Activated CD8-positive, alpha-beta memory T cell treated with anti-CD3 and anti-CD28 coated beads for 4 hours (primary cell): ENCODE measurements at places on chromosomes 16 and 17.
A peak's percentile ranks its signal among the peaks of the same experiment; 100 is the strongest.

DNA sequence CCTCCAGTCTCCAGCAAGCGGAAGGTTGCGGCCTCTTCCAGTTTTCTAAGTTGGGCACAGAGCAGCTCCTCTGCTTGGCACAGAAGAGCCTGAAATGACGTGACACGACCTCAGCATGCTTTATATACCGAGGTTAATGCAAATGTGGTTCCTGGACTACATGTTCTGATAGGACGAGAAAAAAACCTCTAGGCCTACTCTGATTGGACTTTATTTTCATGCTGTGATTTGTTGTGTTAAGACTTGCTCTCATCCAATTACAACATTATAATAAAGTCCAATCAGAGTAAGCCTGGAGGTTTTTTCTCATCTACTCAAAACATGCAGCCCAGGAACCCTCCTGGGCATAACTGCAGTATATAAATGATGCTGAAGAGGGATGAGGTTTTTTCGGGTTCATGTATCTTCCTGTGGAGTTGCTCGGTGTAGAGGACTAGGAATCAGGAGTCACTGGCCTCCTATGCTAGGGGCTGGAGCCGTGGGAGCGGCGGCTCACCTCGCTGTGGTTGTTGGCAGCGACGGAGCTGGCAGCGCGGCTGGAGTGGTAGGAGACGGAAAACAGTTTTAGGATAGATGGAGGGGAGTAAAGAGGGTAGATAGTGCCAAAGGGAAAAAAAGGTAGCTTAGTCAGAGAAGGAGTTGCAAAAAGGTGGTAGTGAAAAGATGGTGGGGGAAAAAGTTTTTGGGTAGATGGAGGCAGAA lies 878.0 kb downstream of the KCNJ18 start:
- no peak for DNase-seq

GRCh38 chr17:43599046-43599395 lies 52.9 kb upstream of the ETV4 start:
- DNase-seq: no peak

- no peak for DNase-seq
Observed at GRCh38 chr17:81831563-81831956, 1.5 kb downstream of the MCRIP1 start.

- no peak for DNase-seq
Observed at GRCh38 chr17:43669971-43670644, 8.4 kb upstream of the MEOX1 start.

DNA sequence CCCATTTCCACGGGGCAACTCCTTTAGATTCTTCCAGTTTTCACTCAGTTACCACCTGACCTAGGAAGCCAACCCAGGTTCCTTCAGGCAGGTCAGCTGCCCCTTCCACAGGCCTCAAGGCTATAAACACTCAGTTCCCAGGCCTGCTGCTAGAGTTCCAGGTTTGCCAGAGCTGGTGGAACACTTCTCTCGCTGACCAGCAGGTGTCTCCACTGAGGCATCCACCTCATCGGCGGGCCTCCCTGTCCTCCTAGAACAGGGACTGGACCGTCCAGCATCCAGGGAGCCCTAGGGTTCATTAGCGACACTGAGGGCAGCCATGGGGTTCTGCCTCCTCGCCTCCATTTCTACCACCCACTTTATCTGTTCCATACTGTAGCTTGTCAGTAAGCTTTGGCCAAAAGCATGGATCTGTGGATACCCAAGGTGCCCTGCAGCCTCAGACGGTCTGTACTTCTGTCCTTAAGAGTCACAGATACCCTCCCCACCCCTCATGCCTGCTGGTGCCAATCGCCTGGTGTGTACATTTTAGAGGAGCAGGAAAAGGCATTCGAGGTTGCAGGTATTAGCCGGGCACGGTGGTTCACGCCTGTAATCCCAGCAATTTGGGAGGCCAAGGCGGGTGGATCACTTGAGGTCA lies 29.0 kb downstream of the PIMREG start:
- peak; percentile 25 for DNase-seq

- no peak for DNase-seq
Observed at GRCh38 chr16:6279286-6279685, 1053.4 kb upstream of the RBFOX1 start.
